ENCODE measurements at places on chromosomes 6 and 20.

- DNase-seq, result no peak
Measured at GRCh38 chr6:153484056-153484455, 353.0 kb upstream of the RGS17 start.

GRCh38 chr6:46895930-46896329, 25.8 kb downstream of the ADGRF5 start:
- no peak for DNase-seq

DNA sequence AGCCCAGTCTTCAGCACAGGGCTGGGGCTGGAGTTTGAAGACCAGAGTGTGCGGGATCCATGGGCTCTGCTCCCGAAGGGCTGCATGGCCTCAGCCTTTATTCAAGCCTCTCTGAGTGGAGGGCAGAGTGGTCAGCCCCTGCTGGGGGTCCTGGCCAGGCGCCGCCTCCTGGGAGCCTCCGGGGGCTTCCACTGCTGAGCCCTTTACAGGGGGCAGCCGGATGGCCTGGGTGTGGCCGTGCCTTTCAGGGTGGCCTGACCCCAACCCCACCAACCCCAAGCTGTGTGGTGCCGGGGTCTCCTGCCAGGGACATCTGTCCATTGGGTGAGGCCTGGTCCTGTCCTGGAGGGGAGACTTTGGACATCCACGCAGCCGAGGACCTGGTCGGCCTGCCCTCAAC, 76.0 kb upstream of the SLCO4A1 start:
- no peak for DNase-seq

DNA sequence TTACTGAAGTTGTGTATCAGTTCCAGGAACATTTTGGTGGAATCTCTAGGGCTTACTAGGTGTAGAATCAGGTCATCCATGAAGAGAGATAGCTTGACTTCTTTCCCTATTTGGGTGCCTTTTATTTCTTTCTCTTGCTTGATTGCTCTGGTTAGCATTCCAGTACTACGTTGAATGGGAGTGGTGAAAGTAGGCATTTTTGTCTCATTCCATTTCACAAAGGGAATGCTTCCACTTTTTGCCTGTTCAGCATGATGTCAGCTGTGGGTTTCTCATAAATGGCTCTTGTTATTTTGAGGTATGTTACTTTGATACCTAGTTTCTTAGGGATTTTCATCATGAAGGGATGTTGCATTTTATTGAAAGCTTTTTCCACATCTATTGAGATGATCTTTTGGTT, 195.3 kb downstream of the MOXD1 start:
- no peak for DNase-seq

GRCh38 chr20:48143435-48144081, 358.3 kb upstream of the SULF2 start:
- DNase-seq, result no peak

- DNase-seq, result peak; percentile 59
Measured at GRCh38 chr6:63571361-63572043, 778 bp upstream of the LOC128125822 start.

DNA sequence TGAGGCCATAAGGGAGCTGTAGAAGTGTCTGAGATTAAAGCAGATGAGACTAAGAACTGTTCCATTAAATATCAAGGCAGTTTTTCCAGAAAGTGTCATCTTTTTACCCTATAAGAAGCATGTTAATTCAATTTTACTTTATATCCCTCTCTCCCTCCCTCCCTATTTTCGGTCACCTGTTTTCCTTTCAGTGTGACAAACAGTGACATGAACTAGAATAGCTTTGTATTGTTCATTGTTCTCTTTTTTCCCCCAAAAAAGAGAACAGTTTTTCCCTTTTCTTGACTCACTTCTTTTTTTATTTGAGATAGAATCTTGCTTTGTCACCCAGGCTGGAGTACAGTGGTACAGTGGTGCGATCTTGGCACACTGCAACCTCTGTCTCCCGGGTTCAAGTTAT, 269.3 kb downstream of the ZFAND3 start:
- DNase-seq, result no peak

All from retinal pigment epithelial cell (primary cell).